Foreskin melanocyte (primary cell): ENCODE measurements at places on chromosomes 5 and 9.

DNA sequence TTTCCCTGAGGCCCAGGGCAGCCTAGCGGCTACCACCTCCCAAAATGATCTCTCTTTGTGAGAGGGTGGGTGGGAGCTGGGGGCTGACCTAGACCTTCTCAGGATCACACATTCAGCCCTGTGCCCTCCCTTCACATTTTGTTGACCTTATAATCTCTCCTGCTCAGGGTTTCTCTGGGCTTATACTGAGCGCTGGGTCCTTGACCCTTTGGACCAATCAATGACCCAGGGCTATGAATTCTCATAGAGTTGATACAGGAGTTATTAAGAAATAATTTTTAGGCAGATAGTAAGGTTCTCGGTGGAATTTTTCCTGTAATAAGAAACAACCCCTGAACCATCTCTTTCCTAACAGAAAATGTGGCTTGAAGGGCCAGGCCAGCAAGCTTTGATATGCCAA lies 22.0 kb downstream of the GLRX start:
- no peak for DNase-seq

DNA sequence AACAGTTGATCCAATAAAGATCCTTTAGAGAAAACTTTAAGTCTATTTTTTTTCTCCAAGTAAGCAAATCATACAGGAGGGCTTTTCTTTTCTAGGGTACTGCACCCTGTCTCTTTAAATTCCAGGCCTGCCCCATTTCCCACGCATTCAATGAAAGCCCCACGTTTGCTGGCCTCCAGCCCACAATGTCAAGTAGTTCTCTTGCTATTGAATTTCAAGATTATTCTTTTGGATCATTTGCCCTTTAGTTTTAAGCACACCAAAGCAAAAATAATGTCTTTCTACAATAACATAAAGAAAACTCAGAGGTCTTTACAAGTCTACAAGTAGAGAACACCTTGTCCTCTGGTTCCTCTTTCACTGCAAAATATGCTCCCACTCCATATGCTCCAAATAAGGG lies 15.6 kb downstream of the MLLT3 start:
- DNase-seq, result no peak

GRCh38 chr5:180139731-180140055 lies 68.1 kb upstream of the RNF130 start:
- DNase-seq, result no peak

- DNase-seq, result no peak
Observed at GRCh38 chr5:158977642-158978041, 122.1 kb downstream of the EBF1 start.

- no peak for DNase-seq
Observed at GRCh38 chr5:176792655-176793342, 17.6 kb upstream of the UNC5A start.

- DNase-seq, result no peak
Observed at GRCh38 chr9:135000647-135001245, 83.0 kb upstream of the FCN1 start.

- DNase-seq, result no peak
Observed at GRCh38 chr5:56520986-56521730, 288.0 kb upstream of the ANKRD55 start.

GRCh38 chr5:168844016-168844921 lies 265.1 kb upstream of the PANK3 start:
- DNase-seq, result no peak

DNA sequence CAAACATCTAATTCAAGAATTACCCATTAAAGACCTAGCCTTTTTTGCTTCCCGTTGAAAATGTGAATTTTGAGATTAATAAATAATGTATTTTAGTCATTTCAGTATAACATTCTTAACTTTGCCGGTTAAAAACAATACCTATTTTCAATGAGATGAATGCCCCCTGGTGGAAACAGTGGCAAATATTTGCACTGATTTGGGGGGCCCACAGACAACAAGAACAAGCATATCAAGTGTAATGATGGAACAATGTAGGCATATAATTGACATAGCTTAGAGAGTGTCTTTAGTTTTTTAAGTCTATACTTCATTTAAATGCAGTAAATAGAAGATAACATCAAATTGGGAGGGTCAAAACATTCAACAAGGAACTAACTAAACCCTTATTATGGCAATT lies 111.9 kb downstream of the NTRK2 start:
- no peak for DNase-seq

DNA sequence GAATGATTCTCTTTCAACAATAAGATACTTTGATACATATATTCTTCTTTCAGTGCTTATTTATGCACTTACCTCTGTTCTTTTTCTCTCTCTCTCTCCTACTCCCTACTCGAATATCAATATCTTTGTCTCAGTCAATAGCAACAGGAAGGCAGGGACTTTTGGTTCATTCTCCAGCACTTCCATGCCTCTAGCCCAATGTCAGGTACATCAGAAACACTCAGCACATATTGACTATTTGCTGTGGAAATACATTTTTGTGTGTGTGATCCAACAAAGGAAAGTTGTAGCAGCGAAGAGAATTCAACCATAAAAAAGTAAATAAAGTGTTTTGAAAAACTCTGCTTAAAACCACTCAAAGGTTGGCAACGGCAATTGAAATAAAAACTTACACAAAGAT lies 12.6 kb downstream of the DIRAS2 start:
- DNase-seq, result no peak

- peak; percentile 71 for DNase-seq
Observed at GRCh38 chr5:126449751-126450271, 26.6 kb downstream of the GRAMD2B start.

DNA sequence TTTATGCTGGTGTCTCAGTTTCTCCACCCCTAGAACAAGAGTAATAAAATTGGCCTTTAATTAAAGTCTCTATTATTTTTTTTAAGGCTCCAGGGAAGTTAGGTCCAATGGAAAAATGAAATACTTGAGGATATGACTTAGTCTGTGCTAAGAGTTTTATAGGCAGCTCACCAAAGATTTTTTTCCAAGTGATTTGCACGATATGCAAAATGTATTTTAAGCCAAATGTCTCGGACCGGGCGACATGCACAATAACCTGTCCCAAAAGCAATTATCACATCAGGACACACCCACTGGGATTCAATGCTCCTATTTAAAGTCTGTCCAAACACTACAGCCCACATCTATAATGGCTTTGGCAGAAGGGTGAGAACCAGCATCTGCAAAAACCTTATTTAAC lies 136.1 kb upstream of the ANKH start:
- no peak for DNase-seq

GRCh38 chr9:78406933-78407332 lies 110.0 kb downstream of the PSAT1 start:
- DNase-seq, result no peak

DNA sequence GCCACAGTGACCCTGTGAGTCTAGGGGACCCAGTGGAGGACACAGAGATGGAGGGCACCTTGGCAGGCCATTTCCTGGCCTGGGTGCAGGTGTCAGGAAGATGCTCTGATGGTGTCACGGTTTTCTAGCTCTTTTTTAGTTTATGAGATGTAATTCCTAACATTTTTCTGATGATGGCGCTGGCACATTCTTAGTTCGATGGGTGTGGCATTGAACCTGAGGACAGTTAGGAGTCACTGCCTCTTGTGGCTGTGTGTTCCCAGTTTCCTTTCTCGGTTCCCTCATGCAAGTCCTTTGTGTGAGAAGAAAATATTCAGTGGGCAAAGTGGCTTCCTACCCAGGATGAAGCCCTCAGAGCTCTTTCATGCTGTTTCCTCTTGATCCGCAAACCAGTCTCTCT lies 129.4 kb upstream of the ICE1 start:
- no peak for DNase-seq

GRCh38 chr9:4812858-4813257 lies 20.1 kb downstream of the RCL1 start:
- DNase-seq, result no peak

DNA sequence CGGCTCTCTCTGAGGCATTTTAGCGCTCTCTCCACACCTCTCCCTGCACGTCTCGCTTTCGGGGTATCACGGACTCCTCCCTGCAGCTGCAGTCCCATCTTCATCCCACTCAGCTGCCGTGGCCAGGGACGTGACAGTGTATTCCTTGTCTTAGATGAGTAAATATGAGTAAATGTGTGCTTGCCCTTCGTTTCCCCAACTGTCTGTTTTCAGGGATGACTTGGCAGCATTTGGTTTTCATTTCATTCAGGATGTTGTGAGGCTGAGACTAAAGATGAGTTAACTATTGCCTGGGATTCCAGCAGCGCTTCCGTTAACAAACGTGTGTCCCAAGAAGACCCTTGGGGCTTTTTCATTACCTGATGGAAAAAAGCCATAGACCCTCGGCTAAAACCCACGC lies 29.5 kb downstream of the GDNF start:
- no peak for DNase-seq

DNA sequence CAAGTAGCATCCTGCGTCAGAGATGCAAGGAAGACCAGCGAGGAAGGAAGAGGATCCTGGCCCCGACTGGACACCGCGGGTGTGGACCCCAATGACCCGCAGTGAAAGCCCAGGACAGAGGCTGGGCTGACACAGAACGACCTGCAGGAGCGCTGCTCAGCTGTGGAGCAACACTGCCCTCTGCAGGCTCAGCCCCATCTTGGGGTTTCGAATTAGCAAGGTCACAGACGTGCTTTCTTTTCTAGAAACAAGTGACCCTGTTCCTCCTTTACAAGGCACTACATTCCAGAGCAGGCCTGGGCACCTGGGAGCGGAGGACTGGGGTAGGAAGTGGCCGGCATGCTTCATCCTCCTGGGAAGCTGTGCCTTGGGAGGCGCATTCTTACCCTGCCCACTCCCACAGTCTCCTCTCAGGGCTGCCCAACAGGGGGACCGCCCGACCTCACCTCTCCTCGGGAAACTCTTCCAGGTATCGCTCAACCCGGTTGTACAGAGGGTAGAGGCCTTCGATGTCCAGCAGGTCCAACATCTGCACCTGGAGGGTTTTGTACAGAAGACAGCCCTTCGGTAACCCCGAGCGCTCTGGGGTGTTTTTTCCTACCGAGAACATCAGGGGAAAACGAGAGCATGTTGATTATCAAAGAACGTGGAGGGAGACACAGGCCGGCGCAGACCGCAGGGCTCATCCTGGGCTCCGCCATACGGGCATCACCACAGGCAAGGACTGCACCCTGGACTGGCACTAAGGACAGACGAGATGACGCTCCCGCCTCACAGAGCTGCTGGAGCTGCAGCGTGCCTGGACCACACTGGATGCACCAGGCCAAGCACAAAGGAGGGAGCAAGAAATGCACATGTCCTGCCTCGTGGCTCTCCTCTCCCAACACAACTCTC lies 35.0 kb downstream of the IPPK start:
- peak; percentile 52 for DNase-seq

DNA sequence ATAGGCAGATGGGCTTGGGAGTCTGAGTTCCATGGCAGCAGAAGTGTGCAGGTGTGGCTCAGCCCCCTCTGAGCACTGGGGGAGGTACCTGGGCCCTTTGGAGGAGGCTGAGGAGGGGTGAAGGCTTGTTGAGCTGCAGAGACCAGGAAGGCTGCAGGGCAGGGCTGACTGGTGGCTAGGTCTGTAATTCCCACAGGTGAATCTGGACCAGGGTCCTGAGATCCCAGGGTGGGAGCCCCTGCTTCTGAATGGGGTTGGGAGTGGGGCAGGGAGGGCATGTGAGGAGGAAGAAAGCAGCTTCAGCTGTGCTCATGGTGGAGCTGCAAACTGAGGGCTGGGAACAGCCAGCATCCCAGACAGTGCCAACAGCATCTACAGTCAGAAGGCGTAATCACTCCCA lies 111.1 kb downstream of the CACNA1B start:
- no peak for DNase-seq

GRCh38 chr9:75869236-75869635 lies 21.2 kb upstream of the PCSK5 start:
- no peak for DNase-seq

GRCh38 chr5:178786859-178787499 lies 56.5 kb upstream of the ZNF354A start:
- DNase-seq, result no peak

- no peak for DNase-seq
Observed at GRCh38 chr9:33105959-33106358, 29.5 kb upstream of the SMU1 start.

- no peak for DNase-seq
Observed at GRCh38 chr9:94697972-94698581, 28.4 kb upstream of the AOPEP start.

GRCh38 chr5:128681096-128681495 lies 143.1 kb upstream of the FBN2 start:
- DNase-seq, result no peak

DNA sequence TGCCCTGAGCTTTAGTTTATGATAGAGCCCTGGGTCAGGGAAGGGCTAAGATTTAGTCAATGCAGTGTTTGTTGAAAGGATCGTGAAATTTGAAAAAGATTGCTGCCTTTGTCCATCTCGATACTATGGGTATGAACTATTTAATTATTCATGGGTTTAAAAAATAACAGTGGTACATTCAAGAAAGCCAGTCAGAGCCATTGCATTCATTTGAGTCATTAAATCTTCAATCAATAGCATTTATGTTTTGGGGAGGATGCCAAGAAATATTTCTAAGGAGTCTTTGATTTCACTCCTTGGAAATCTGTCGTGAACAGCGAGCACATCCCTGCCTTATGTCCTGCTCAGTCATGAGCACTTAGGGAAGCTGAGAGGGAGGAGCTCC lies 54.4 kb upstream of the LRRTM2 start:
- DNase-seq, result peak; percentile 97
